ENCODE measurements at places on chromosomes 3 and 15.

- peak; percentile 56 for DNase-seq
These were observed 36.2 kb downstream of the CDCP1 start for GRCh38 chr3:45109771-45110508.

DNA sequence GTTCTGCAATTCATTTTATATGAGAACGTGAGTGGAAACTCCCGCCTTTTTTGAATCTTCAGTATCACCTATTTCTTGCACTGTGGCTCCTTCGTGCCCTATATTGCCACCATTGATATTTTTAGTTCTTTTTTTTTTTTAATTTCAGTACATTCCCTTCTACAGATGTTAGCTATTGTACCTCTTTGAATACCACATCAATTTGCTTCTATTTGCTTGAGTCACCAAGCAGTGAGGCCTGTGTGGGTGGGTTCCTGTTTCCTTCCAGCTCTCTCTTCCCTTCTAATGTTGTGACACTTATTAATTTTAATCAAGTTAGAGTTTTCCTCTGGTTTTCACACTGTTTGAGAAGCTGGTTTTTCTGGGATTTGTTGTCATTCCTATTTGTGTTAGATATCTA lies 8.7 kb downstream of the HACD2 start:
- DNase-seq: no peak

GRCh38 chr3:107899990-107900651 lies 190.7 kb downstream of the CD47 start:
- no peak for DNase-seq

DNA sequence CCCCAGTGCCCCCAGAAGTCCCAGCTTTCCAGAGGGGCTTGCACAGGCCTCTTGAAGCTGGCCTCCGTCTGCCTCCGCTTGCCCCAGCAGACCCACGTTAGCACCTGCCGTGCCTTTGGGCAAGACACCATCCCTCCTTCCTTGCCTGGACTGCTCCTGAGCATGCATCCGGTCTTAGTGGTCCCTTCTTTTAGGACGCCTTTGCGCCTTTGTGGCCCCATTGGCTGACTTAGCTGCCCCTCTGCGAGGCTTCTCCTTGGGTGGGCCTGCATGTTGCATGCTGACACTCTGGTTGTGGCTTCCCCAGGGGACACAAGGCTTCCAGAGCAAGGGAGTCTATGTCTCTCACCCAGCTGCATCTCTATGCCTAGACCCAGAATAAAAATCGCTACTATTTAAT lies 56.6 kb downstream of the RHCG start:
- no peak for DNase-seq

DNA sequence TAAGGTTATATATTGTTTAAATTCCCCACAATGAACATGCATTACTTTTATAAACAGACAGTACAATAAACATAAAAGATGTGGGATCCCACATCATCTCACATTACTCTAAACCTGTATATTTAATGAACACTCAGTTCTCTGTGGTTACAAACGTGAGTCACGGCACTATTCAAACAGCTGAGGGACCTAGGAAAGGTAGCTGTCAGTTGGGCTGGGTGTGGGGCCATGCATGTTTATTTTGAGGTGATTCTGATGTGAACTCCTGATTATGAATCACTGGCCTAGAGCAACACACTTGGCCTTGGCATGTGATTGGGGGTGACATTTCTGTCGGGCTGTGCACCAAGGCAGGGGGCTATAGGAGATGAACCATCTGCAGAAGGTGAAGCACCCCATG lies 147.6 kb upstream of the HACD2 start:
- DNase-seq: no peak

DNA sequence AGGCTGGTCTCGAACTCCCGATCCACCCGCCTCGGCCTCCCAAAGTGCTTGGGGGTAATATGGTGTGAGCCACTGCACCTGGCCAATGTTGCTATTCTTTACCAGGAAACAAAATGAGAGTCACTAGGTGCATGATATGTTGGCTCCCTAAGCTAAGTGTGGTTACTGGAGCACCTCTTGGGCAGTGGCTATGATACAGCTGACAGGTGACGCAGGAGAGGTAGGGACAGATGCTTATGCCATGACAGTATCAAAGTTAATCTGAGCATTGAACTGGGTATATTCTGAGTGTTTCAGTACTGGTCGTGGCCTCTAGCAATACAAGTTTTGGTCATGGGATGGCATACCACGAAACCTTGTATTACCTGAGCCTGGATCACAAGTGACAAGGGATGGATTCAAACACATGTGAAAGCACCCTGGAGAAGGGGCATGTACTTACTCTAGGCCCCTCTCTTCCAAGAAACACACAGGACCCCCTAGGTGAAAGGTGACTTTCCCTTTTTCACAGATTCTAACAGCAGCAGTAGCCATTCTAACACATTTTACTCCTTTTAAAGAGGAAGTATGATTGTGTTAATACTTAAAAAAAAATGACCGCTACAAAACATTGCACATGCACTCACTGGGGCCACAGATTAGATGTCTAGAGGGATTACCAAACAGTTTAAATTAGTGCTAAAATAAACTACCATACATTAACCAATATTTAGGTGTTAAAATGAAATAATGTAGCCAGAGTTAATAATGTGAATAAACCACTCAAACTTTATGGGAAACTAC lies 467.3 kb downstream of the SHQ1 start:
- no peak for DNase-seq

- DNase-seq: no peak
These were observed 446.6 kb upstream of the BCHE start for GRCh38 chr3:166283840-166284239.

GRCh38 chr3:173780067-173780466 lies 382.5 kb downstream of the NLGN1 start:
- no peak for DNase-seq

DNA sequence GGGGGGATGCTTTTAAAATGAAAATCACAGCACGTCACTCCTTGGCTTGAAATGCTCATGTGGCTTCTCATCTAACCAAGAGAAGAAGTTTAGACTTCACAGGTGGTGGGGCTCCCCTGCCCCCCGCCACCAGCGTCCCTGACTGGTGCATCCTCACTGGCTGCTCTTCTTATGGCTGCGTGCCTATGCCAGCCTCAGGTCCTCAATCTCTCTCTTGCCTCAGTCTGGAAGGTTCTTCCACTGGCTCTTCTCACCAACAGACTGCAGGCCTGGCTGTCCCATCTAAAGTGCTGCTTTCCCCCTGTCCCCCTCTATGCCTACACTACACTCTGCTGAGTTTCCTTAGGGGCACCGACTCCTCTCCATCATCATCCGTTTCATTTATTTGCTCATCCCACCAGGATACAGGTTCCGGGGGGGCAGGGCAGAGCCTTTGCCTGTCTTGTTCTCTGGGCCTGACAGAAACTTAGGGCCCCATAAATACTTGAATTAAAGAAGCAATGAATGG lies 20.6 kb downstream of the ABTB1 start:
- no peak for DNase-seq

DNA sequence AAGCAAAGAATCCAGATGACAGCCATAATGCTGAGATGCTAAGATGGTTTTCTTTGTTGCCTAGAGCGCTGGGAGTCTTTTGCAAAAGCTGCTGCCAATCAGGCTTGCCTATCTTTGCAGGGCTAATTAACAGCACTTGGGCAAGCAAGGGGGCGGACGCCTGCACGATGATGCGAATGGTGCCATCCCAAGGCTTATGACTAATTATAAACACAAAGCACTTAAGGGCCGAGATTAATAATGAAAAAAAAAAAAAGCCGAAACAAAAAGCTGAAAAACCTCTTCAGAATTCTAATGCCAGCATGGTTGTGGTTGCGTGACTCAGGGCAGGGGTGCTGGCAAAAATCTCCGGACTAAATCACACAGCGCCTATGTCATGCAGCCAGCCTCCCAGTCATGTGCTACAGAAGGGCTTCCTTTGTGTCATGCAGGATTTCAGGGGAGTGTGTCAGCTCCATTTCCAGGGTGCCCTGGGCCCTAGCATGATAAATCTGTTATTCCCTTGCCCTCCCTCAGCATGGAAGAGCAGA lies 185.0 kb upstream of the ANKRD28 start:
- no peak for DNase-seq

GRCh38 chr15:63880744-63881143 lies 47.0 kb upstream of the HERC1 start:
- no peak for DNase-seq

DNA sequence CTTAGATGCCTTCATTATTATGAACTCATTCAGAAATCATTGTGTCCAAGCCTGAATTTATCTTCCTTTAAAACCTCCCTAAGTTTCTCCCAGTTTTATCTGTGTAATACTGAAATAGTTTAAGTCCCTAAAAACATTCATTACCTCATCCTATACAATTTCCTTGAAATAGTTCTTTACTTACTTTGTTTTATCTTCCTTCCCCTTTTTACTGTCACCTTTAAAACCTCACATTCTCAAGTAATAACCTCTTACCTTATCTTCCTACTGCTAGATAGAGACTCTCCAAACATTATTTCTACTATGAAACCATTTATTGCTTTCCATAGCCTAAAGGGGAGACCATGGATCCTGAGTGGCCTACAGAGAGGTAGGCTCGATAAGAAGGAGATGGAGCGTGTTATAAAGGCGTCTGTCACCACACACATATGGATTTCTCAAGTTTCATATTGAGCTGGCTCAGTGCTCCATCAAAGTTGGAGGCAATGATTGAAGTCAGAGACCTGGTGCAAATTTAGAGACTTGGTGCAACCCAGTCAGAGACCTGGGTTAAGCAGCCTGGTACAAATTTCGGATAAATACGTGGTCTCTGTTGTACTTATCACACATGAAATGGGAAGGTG lies 140.4 kb downstream of the NFKBIZ start:
- no peak for DNase-seq

DNA sequence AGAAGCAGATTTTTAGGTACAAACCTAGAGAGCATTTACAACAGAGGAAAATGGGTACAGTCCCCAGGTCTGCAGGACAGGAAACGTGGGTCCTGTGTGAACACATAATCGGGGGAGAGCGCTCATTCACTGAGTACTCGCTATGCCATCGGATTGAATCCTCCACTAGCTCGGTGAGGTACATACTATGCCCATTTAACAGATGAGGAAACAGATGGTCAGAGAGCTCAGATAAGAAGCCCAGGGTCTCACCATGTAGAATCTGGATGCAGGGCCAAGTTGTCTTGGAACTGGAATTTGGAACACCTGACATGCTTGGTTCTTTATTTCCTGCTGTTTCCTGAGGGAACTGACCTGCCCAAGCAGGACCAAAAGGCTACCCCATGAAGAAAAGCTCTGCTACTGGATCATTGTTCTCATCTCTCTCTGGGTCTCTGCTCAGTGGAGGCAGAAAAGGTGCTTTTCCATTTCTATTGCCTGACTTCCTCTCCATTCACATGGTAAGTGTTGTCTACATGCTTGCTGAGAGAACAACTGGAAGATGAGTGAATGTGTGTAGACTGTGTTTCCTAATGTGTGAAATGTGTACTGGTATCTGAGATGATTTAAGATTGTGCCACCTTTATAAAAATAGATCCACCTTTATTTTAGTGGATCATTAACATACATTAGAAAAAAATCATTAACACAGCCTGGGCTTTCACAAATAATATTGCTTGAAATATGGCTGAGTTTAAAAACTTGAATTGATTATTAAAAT lies 89.1 kb downstream of the TGFBR2 start:
- DNase-seq: no peak

DNA sequence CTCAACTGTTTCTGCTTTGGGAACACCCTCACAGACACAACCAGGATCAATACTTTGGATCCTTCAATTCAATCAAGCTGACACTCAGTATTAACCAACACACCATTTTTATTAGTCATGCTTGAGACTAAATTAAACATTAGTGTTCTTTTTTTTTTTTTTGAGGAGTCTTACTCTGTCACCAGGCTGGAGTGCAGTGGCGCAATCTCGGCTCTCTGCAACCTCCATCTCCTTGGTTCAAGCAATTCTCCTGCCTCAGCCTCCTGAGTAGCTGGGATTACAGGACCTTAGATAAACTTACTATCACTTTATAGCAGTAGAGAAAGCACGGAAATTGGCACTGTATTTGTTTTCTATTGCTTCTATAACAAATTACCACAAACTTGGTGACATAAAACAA lies 2.0 kb upstream of the RAB11A start:
- no peak for DNase-seq

DNA sequence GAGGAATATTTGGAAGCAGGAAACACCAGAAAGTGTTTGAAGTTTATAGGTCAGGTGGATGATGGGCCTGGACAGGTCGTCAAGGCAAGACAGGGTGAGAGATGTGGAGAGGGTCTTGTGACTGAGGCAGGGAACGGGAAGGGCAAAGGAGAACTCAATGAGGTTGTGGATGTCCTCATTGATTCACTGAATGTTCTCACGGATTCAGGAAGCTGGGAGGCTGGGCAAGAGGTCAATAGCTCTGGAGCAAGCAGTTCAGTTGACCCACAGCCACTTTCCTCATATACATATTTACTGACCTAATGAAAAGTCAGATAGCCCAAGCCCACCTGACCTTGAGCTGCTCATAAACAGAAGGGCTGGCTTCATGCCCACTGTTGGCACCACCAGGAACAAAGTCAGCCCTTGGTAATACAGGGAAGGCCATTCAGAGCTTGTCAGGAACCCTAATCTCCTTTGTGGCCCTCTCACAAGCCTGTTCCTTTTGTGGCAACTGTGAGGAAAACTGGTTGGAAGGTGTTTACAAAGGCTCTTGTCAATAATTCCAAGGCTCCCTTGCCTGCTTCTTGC lies 31.6 kb downstream of the ARRDC4 start:
- no peak for DNase-seq

DNA sequence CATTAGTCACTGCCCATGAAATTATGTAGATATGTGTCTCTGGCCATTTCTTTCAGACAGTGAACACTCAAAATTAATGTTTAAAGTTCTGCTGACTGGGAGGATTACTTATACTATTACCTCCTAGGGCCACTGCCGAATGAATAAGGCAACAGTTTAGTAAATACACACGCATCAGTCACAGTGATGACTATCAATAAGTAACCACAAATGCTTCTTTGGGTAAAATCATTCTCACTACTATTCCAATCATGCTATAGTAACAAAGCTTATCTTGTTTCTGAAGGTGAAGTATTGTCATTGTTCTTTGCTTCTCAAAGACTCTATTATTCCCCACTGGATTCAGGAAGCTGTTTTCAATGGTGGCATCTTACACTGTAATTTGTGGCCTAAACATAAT lies 478.8 kb downstream of the EPHA3 start:
- no peak for DNase-seq

DNA sequence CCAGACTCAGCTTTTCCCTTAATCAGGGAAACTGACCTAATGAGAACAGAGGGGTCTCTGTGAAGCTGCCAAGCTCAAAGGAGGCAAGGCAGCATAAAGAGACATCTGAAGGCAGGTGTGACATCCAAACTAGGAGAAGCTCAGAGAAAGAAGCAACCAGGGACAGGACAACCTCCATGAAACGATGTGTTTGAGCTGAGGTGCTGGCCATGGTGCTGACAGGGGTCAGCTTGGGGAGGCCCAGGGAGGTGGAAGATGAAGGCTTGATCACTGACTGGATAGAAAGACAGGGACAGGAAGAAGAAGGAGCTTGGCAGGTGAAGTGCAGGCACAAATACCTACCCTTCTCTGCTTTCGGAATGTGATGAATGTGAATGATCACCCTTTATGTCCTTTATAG lies 179.5 kb upstream of the NSMCE3 start:
- peak; percentile 3 for DNase-seq

- peak; percentile 20 for DNase-seq
These were observed 12.3 kb downstream of the ABTB1 start for GRCh38 chr3:127684871-127685707.

GRCh38 chr3:55688154-55688553 lies 201.0 kb upstream of the WNT5A start:
- peak; percentile 92 for DNase-seq

GRCh38 chr3:27978440-27978839 lies 256.3 kb upstream of the EOMES start:
- DNase-seq: no peak

GRCh38 chr15:88185584-88185983 lies 71.0 kb downstream of the NTRK3 start:
- no peak for DNase-seq

GRCh38 chr15:55240125-55240760 lies 43.5 kb upstream of the RSL24D1 start:
- no peak for DNase-seq

Data from RPMI8226 (cell line).